ENCODE measurements at places on chromosomes 13 and 19.

GRCh38 chr13:27536361-27537101 is 83.8 kb downstream of the LNX2 start:
- DNase-seq, result no peak

GRCh38 chr19:34711890-34712289 is 22.2 kb upstream of the ZNF181 start:
- no peak for DNase-seq

GRCh38 chr13:40271931-40272775 is 394.3 kb downstream of the FOXO1 start:
- no peak for DNase-seq

DNA sequence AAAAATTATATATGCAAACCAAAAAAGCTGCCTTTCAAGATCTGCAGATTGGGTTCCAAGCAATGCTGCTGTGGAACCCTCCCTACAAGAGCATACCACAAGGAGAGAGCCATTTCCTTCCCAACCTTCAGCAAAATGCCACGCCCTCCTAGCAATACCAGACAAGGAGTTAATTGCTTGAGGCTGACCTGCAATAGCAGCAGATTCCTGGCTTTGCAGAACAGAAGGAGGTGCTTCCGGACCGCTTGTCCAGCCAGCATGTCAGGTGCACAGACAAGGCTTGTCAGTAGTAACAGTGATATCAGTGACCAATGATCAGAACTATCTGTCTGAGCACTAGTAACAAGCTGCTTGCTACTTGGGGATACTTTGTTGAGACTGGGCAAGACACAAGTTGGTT is 301.6 kb downstream of the FGF14 start:
- no peak for DNase-seq

- no peak for DNase-seq
These were observed 14.5 kb upstream of the KLK4 start for GRCh38 chr19:50925734-50926133.

DNA sequence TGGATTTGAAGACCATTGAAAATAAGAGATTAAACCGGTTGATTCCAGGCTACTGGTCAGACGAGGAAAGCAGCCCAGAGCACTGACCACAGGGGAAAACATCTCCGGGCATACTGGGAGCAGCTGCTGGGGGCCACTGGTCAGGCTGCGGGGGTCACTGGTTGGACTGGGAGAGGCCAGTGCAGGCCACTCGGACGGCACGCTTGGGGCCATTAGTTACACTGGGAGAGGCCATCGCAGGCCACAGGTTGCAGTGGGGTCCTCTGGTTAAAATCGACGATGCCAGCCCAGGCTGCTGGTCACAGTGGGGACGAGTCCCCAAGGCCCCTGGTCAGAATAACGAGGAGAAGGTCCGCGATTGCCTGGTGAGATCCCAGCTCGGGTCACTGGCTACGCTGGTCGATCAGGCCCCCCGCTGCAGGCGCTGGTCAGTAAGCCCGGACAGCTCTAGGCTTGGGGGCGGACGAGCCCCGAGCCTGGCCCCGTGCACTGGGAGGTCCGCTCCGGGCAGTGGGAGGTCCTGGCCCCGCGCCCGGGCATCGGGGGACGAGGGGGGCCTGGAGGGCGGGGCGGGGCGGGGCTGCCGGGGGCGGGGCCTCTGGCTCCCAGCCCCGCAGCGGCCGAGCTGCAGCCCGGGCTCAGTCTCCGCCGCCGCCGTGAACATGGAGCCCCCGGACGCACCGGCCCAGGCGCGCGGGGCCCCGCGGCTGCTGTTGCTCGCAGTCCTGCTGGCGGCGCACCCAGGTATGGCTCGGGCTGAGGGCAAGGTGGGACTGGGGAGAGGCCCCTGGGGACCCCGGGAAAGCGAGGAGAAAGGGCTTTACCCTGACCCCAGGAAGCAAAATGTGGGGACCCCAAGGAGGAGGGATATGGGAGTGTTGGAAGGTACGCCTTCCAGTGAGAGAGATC is at the start of gene BCAM:
TSS of gene BCAM (plus strand) at position 641 of the 909 bp plus-strand sequence. CDS start at position 663, 22 bp downstream.
- DNase-seq, result peak; percentile 85

DNA sequence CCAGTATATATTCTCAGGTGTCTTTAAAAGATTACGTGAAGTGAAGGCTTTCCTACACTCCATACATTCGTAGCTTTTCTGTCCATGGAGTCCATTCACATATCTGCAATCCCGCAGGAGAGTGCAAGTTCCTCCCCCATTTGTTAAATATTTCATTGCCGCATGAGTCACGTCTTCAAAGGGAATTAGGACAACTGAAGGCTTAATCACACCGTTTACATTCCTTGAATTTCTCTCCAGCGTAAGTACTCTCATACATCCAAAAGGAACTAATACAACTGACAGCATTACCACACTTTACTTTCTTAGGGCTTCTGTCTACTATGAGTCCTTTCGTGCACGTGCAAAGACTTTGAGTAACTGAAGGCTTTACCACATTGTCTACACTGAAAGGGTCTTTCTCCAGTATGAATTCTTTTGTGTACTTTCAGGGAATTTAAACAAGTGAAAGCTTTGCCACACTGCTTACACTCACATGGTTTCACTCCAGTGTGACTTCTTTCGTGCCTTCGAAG is 29.0 kb upstream of the ZNF564 start:
- no peak for DNase-seq

- DNase-seq, result no peak
These were observed 1.6 kb downstream of the ADAMTS10 start for GRCh38 chr19:8608941-8609278.

DNA sequence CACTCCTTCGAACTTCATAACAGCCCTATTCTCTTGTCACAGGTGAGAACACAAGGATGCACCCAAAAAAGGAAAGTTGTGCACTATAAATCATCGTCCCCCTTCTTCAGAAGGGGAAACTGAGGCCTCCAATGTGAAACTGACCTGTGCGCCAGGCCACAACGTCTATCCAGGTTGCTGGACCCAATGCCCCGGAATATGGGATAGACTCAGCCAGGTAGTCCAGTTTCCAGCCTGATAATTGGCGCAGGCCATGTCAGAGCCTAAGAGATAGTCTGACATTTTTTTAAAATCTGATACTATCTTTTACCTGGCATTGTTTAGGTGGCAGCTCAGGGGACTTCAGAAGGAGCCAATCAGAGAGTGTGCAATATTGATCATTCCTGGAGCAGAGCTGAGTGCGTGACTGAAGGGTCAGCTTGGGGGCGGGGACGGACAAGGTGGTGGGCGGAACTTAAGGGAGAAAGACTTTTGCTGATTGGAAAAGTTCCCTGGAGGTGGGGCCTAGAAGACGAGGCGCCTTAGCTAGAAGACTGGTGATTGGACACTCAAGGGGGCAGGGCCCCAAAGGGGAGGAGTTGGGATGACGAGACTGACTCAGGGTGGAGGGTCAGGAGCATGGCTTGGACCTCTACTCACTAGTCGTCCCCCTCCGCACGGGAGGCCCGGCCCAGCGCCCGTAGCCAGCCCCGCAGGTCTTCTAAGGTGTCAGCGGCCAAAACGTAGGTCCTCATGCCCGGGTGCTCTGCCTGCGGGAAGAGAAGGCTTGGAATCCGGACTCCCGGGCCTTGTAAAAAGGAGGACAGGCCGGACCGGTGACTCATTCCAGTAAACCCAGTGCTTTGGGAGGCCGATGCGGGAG is 8.5 kb downstream of the PLEKHA4 start:
- no peak for DNase-seq

DNA sequence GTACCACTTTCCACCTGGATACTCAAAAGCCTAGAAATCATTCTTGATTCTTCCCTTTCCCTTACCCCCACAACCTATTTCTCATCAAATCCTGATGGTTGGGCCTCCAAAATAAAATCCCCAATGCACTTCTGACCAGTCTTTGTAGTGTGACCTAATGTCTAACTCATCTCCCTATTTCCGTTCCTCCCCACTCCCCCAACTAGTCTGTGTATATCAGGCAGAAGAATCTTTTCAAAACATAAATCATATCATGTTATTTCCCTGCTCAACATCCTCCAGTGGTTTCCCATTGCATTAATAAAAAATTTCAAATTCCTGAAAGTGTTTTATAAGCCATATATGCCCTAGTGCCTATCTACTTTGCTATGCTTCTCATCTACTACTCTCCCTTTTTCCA is 17.7 kb downstream of the CCDC122 start:
- no peak for DNase-seq

- DNase-seq, result no peak
These were observed 54.3 kb downstream of the MAP4K1 start for GRCh38 chr19:38563475-38563874.

DNA sequence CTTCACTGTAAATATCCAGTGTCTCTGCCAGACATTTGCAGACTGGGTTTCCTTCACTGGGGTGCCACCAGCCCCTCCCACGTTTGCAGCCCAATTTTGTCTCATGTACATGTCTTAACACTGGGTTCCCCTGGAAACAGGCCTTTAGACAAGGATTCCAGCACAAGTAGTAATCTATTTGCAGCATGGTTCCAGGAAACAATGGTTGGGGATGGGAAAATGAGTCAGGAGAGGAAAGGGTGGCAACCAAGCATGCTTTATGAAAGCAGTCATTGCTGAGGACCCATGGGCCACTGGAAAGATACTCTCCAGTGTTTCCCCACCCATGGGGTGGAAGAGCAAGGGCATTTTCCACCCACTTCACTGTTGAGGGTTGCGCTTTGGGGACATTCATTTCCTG is 53.6 kb upstream of the FARP1 start:
- DNase-seq, result no peak

Measured in right kidney (tissue), 9 donors.